ENCODE measurements at places on chromosomes 12 and 14.

DNA sequence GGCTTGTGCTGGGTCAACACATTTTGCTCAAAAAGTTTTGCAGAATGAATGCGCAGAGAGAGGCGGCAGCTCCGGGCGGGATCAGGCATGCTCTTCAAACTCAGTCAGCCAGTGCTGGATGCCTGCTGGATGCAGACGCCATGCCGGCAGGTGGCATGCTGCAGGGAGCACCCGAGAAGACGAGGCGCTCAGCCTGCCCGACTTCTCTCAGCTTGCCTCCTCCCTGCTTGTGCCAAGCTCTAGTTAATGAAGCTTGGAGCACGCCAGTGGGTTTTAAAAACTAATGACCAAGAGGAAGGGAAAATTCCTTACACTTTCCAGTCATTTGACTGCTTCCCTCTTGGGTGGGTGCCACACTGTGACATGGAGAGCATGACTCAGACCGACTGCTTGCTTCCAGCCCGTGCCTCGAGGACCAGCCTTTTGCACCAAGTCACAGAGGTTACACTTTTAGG lies 39.8 kb downstream of the SLC24A4 start:
- no peak for DNase-seq

- no peak for DNase-seq
Measured at GRCh38 chr12:71691504-71692129, 5.7 kb downstream of the TMEM19 start.

- no peak for DNase-seq
Measured at GRCh38 chr12:104219361-104219892, 3.8 kb downstream of the TXNRD1 start.

DNA sequence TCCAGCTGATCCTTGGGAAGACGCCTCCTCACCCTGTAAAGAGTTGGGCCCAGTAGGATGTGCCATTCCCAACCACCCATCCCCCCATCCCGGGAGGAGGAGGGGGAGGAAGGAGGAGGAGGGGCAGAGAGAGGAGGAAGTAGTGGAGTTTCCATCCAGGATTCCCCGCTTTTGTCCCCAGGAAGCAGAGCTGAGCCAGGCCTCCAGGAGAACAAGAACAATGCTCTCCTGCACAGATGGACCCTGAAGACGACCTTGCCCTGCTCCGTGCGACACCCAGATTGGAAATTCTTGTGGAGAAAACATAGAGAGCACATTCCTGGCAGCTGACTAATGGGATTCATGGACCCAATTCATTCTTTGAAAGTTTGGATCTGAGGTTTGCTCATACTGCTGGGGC lies 132.3 kb upstream of the CRY1 start:
- no peak for DNase-seq

GRCh38 chr12:130555221-130555620 lies 160.9 kb downstream of the RIMBP2 start:
- no peak for DNase-seq

DNA sequence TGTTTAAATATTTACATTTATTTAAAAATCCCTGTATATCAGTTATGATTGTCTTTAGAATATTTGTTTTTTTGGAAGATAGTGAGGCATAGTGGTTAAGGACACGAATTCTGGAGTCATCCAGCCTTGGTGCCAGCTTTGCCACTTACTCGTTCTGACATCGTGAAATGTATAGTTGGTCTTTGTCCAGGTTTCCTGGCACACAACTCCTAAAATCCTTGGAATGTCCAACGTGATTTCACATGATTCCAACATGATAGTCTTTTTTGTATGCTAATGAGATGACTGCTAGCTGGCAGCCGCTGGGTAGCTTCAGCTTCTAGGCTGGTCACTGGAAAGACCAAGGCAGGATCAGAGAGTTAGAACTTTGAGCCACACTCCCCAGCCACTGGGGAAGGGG lies 64.8 kb downstream of the PRICKLE1 start:
- DNase-seq: no peak

DNA sequence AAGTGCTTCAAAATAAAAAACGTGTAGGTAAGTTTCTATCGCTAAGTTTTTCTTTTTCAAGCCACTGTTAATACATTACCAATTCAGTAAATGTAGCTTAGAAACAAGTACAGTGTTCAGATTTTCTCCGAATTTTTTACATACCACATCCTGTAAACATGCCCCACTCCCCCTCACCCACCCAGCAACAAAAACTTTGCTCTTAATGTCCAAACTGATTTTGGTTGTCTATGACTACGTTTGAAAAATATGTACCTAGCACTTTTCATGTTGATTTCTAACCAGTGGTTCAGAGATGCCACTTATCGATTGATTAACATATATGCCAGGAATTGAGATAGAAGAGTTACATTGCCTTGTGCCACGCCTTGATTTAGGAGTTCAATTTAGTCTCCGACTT lies 663 bp upstream of the LIN7A start:
- no peak for DNase-seq

DNA sequence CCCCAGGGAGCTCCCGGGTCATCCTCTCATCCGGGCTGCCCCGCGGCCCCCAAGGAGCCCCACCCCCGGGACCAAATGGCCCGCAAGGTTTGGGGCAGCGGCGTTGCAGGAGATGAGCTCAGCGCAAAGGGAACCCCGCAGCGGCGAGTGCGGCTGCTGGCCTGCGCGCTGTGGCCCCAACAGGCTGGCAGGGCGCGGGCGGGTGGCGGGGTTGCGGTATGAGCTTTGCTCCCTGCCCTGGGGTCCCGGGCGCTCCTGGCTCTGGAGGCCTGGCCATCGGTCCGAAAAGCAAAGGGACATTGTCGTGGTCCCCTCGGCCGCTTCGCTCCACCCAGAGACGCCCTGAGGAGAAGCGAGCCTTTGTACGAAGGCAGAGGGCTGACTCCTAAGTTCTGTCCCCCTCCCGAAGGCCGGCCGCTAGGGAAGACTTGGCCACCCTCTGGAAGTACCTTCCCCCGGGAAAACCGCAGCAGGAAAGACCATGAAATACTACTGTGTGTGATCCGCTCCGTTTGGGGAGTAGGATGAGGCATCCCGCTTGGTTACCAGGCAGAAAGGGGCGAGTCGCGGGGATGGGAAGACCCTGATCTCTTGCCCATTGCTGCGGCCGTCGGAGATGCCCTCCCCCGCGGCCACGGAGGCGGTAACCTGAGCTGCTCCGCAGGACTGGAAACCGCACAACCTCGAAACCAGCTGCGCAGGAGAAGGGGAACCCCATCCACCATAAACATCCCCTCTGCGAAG lies 620 bp upstream of the NID2 start:
- DNase-seq: no peak
